Activated T-cell treated with anti-CD3 and anti-CD28 coated beads, Interleukin-2, amount 50 U/mL, for 48 hours (primary cell): ENCODE measurements at places on chromosomes 12 and 14.

DNA sequence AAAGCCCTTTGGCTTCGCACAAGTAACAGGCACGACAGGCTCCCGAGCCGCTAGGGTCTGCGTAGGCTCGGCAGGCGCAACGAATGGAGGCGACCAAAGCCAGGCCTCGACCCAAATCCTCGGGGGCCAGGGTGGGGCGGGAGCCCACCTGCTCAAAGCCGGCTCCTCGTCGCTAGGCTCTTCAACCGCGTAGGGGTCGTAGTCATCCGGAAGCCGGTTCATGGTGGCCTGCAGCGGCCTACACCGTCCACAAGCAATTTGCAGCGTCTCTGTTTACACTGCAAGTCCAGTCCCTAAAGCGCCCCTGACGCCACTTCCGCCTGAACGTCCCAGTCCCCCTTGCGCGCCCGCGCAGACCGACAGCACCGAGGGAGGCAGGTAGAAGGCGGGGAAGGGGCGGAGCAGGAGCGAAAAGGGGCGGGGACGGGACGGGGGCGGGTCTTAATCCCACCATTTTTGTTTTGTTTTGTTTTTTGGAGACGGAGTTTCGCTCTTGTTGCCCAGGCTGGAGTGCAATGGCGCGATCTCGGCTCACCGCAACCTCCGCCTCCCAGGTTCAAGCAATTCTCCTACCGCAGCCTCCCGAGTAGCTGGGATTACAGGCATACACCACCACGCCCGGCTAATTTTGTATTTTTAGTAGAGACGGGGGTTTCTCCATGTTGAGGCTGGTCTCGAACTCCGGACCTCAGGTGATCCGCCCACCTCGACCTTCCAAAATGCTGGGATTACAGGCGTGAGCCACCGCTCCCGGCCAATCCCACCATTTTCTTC lies at the start of gene EAPP:
EAPP (minus strand) TSS at position 295 of the 774 bp plus-strand sequence; CDS start at position 222, 73 bp downstream.
- peak; percentile 95 for DNase-seq

DNA sequence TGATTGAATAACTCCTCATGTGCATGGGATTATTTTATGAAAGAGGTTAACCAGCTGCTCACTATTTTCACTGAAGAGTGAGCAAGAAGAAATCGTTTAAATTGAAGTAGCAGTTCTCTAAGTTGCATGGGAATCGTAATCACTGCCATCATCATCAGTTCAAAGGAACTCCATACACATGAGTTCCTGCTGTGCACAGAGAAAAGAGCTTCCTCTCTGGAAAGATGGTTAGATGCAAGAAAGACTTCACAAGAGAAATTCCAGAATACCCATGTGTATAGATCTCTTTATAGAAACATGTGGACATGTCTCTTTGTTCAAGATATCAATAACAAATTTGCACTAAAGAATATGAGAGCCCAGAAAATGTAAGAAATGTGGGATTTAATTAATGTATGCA lies 291.3 kb downstream of the PDZRN4 start:
- DNase-seq = no peak

- DNase-seq = no peak
Observed at GRCh38 chr12:109645708-109646107, 67.9 kb upstream of the FAM222A start.

DNA sequence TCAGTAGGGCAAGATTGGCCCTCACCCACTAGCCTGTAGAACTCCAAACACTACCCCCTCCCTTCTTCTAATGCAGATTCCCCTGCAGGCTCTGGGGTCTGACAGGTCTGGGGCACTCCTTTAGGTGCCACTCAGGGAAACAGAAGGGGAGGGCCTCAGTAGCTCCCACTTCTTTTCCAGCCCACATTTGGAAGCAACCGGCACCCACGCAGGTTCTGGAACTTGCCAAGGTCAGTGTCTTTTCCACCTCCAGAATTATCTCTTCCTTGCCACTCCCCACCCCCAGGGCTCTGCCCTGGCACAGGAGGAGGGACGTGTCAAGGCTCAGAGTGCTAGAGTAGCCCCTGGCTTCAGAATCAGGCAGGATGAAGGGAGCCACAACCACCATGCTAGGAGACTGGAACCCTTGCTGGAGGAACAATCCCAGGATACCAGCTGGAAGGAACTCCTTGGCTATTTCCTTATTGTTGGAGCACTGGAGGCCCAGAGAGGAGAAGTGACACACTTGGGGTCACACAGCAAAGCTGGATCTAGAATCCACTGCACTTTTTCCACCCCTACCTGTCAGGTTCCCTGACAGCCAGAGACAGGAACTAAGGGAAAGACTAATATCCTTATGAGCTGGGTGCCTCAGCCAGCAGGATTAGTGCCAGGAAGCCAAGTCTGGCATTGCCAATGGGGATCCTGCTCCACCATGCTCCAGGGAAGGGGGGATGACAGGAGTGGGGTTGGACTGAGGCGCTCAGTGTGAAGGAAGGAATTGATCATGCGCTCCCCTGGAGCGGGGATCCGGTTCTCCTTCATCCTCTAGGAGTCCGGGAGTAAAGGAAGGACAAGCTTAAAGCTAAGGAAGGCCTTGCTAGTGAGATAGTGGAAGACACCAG lies 1.8 kb upstream of the FIGNL2 start:
- no peak for DNase-seq

DNA sequence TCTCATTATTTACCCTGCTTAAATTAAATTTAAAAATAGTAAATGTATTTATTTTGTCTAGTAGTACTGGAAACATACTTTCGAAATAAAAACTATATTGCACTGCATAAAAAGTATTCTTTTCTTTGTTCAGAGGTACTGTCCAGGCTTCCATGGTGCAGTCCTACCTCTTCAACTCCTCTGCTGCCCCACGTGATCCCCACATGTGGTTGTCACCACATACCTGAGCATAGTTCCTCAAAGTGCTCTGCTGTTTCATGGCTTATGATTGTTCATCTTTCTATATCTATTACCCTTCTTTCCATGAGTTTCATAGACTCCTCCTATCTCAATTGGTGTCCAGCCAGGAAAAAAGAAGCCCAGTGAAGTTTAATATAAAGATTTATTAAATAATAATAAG lies 317.5 kb upstream of the OR4E1 start:
- DNase-seq = no peak

- DNase-seq = no peak
Observed at GRCh38 chr12:46518729-46519128, 146.2 kb upstream of the SLC38A2 start.

GRCh38 chr12:1593174-1594005 lies 991 bp downstream of the FBXL14 start:
- DNase-seq = peak; percentile 70

DNA sequence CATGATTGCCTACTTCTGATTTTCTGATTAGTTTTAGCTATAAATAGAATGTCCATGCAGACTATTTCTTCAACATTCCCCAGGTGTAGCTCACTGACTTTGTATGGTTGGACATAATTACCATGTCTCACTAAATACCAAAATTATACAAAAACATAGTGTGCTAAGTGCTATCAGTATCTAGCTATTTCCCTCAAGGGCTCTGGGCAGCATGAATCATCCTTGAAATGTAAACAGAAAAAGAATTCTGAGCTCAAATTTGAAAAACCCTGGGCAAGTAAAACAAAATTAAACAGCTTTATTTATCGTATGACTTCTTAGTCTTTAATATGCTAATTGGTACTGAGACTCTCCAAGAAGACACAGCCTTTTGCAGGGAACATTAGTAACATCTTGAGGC lies 82.9 kb downstream of the SPATA7 start:
- DNase-seq = no peak

GRCh38 chr12:13313886-13314285 lies 117.4 kb downstream of the EMP1 start:
- DNase-seq = no peak

GRCh38 chr12:32284561-32284960 lies 114.8 kb upstream of the FGD4 start:
- DNase-seq = no peak

DNA sequence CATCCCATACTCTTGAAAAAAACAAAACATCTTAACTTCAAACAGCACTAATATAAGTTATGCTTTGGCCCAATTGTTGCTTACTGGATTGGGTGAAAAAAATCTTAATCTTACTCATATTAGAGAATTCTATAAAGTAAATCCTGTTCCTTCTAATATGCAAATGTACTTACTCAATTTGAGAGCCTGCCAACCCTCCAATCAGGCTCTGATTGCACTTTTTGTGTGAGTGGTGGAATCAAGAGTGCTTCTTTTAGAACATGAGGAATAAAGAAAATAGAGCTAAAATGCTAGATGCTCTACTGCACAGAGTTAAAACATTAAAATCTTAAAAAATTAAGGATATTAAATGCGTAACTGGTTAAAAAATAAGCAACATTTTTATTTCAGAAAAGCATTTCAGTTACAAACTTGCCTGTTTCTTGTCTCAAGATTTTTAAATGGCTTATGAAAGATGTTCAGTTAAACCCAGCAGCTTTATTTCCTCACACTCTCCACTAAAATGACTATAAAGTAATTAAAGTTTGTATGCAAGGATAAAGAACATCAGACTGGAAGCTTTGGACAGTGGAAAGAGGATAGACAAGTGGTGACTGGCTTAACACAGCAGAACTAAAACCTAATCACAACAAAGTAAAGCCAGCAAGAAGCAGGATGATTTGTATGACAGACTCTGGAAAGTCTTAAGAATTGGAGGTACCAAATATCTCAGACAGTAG lies 177.5 kb downstream of the SLC2A13 start:
- DNase-seq = no peak

GRCh38 chr12:43914923-43915468 lies 79.1 kb downstream of the TMEM117 start:
- no peak for DNase-seq

GRCh38 chr12:75684678-75685616 lies 173.5 kb upstream of the KRR1 start:
- DNase-seq = no peak

DNA sequence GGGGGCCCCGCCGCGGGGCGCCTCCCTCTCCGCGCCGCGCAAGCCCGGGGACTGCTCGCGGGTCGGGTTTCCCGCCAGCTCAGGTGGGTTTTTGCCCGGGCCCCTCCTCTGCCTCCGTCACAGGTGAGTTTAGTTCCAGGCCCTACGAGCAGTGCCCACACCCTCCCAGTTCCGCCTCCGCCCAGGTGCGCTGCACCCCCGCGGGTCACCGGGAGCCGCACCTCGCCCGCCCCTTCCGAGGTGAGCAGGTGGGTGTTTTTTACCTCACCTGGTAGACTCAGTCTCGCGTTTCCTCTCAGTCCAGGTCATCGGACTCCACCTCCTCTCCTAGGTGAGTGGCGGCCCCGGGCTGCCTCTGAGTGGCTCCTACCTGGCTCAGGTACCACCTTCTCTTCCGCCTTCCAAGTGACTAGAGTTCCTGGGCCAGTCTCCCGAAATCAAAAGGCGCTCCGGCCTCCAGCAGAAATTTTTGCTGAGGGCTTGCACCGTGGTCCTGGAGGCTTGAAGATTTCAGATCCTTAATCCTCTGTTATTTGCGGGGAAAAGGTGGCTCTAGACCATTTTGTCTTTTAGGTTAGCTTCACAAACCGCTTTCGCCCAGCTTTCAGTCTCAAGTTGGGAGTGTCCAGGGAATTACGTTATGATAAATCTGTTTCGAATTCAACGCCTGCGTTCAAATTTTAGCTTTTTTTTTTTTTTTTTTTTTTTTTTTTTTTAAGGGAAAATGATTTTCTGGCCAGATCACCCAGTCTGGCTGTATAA lies at the start of gene TMEM30B:
TMEM30B (minus strand) TSS at position 153 of the 762 bp plus-strand sequence. CDS start 191 bp downstream, outside the sequence.
- DNase-seq = no peak

DNA sequence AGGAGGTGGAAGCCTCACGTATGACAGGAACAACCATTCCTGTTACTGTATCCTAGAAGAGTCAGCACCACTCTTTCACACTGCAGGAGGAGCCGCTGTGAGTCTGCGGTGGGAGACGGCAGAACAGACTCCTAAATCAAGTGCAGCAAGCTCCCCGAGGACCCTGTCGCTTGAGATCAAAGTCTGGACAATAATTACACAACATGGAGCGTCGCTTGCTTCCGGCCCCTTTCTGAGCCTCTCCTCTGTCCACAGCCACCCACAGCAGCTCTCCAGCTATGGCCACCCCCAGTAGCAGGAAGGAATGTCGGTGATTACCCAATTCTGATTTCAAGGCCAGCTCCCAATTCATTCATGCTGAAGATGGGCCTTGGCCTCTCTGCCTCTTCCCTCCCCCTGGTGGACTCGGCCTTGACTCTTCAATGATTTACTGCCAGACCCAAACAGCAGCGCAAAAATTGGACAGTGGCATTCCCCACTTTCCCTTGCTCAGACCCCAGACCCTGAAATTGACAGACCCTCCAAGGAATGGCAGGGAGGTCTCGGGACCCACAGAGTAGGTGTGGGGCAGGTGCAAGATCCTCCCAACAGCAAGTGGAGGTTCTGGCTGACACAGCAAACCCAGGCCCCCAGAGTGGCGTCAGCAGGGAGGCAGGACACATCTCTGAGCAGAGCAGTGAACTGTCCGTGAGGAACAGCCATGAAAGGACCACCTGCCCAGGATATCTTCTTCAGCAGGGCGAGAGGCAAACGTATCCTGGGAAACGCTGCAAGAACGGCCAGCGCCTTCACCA lies 272.7 kb upstream of the DIO3 start:
- no peak for DNase-seq

GRCh38 chr12:44584625-44585024 lies 291.5 kb downstream of the NELL2 start:
- DNase-seq = no peak

GRCh38 chr12:61891632-61892031 lies 368.6 kb upstream of the USP15 start:
- DNase-seq = no peak

DNA sequence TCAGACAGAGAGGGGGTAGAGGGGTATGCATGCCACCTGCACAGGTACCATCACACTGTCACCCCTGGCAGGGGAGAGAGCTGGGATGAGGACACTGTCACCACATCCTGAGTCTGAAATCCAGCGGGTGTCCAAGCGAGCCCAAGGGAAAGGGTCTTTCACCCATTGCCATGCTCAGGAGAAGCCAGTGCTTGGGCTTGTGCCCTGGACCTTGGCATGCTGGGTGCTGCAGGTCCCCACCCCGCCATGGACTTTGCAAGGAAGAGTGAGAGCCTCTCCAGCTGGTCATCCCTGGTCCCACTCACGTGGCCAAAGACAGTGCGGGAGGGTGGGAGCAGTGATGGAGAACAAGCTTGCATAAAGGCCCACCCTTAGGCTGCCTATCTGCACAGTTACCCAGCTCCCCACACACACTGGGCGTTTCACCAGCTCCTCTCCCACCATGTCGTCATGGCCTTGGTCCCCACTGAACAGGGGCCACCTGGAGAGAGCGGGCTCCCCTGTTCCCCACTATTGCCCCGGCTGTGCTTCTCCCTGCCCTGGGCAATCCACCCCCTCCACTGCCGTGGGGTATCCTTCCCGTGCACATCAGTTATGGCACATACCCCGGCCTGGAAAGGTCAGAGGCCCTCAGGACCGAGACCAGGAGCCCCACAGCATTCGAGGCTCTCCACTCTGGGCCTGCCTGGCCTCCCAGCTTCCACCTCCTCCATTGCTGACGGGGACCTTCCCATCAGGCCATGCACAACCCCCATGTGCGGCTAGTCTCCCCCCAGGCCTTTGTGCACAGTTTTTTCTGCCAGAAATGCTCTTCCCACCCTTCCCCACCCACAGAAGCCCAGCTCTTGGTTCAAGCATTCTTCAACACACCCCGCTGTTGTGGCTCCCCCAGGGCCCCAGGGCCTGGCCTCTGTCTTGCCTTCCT lies 58.6 kb upstream of the BCL11B start:
- no peak for DNase-seq

DNA sequence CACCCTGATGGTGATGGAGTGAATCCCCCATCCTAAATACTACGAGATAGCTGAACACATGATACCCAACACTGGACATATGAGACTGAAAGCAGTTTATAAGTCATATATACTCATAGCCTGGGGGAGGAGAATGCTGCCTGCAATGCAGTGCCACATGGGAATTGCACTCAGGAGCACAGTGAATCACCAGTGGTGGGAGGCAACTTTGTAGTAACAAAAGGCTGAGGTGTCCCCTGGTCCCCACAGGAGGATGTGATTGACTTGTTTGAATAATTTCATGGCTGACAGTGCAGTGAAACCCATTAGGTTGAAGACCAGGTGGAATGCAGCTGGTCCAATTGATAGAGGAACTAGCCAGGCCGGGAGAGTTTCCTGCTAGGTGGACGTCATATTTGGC lies 20.2 kb downstream of the CCDC38 start:
- no peak for DNase-seq
